ENCODE measurements at places on chromosomes 16 and 17.

- no peak for DNase-seq
Measured at GRCh38 chr17:77083531-77083930, 57.2 kb upstream of the SEC14L1 start.

DNA sequence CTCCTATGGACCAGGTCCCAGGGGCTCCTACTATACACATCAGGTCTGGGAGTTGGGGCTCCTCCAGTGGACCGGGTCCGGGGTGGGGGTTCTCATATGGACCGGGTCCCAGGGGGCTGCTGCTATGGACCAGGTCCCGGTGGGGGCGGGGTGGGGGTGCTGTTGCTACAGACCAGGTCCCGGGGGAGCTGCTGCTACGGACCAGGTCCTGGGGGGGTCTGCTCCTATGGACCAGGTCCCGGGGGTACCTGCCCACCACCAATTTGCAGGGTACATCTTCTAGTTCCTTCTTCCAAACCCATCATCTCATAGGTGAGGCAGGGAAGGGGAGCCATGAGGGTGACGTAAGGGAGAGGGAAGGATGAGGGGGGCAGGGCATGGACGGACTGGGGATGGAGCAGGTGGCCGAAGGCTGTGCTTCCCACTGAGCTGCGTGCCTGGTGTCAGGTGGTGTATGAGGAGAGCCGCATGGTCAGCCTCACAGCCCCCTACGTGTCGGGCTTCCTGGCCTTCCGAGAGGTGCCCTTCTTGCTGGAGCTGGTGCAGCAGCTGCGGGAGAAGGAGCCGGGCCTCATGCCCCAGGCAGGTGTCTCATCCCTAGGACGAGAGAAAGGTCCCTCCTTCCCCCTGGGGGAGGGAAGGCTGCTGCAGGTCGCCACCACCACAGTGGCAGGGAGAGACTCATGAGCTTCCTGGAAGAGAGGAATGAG, 6.6 kb downstream of the ENDOV start:
- DNase-seq, result no peak

DNA sequence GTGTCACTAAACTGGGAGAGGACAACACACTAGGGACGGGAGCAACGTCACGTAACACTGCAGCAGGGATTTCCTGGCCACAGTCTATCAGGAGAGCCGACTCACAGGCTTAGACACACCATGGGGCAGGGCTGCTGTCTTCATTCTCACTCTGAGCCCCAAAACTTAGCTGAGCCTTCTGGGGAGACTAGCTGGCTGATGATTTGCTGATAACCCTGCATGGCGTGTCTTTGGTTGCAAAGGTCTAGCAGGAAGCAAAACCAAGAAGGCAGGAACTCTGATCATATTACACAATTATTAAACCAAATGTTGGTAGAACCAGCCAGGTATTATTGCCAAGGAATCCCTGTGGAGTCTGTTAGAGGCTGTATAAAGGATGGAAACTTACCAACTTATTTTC, 345.0 kb downstream of the SLC39A11 start:
- no peak for DNase-seq

DNA sequence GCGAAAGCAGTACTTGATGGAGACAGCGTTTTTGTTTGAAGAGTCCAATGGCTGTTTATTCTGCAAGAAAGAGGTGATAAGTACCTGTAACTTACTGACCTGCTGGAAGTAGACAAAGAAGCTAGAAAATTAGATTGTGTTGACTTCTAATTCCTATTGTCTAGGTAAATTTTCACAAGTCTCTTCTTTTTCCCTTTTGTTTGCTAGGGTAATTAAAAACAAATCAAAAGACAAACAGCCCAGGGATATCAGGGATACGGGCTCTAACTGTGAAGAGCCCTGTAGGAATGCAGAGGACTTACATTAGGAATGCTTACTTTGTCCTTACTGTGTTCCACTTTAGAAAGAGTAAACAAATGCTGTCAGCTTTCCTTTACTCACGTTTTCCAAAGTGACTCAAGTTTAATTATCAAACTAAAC, 7.0 kb downstream of the PSME3IP1 start:
- no peak for DNase-seq

DNA sequence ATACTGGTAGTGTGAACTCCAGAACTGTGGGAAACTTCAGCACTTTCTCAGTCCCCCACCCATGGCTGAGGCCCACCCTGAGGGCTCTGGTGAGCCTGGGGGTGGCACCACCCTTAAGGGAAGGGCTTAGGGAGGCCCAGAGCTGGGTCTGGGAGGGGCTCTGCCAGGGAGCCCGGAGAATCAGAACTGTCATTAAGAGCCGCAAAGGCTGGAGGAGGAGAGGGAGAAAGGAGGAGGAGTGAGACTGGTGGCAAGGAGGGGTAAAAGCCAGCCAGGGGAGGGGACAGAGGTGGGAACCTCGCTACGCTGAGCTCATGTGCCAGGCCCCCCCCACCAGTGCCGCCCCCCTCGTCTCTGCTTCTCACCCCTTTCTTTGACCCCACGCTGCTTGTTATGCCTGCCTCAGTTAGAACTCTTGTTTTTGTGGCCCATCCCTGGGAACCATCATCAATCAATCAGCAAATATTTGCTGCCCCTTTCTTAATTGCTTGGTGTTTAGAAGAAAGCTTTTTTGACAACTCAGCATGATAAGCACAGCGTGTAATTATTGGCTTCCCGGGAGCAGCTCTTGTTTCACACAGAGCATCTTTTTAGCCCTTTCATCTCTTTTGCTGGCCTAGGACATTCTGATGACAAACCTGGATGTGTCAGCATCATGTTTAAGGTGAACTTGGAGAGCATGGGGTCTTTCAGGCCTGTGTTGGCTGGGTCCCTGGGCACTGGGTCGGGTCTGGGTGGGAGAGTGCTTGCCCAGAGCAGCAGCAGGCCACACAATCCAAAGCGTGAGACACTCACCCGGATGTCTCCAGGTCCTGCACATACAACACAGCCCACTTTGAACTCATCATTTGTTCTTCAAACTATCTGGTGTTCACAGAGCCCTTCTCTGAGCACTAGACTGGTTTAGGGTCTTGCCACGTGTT, 77.7 kb downstream of the NETO2 start:
- DNase-seq, result no peak

DNA sequence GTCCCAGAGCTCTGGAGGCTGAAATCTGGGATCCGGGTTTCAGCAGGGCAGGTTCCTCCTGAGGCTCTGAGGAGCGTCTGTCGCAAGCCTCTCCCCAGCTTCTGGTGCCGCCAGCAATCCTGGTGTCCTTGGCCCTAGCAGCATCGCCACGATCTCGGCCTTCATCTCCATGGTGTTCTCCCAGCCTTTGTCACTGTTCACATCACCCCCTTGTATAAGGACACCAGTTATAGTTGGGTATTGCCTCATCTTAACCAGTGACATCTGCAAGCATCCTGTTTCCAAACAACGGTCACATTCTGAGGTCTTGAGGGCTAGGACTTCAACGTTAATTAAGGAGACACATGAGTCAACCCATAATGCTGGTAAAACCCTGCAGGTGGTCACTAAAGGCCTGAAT, 2.8 kb upstream of the PPP1R27 start:
- no peak for DNase-seq

DNA sequence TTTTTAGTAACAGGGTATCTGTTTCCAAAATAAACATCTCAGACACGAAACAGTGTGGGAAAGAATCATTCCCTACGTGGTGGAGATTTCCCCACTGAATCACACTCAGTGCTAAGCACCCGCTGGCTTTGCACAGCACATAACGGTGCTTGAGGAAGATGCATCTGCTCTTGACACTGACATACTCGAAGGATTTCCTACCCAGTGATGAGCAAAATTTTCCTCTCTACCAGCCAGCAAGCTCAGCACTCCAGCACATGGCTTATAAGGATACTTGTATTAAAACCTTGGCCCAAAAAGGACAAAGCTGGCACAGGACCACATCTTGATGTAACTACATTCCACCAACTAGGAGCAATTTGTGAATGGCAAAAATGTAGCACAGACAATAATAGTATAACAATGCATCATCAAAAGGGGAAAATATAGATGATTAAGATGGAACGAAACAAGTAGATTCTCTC, 59.0 kb downstream of the ANKFY1 start:
- no peak for DNase-seq

DNA sequence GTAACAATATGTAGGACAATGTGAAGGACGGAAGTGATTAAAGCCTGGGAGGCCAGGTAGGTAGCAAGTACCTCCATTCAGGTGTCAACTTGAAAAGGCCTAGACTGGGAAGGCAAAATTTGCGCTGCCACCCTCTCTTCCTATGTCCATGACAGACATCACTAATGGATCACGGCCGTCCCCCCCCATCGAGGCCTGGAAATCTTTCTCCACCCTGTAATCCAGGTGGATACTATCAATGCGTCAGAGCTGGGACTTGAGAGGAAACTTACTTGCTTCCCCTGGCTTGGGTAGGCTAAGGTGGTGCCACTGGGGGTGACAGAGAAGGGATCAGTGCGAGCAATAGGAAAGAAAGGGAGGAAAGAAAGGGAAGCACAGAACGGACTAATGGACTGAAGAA, 156.1 kb downstream of the SALL1 start:
- no peak for DNase-seq

DNA sequence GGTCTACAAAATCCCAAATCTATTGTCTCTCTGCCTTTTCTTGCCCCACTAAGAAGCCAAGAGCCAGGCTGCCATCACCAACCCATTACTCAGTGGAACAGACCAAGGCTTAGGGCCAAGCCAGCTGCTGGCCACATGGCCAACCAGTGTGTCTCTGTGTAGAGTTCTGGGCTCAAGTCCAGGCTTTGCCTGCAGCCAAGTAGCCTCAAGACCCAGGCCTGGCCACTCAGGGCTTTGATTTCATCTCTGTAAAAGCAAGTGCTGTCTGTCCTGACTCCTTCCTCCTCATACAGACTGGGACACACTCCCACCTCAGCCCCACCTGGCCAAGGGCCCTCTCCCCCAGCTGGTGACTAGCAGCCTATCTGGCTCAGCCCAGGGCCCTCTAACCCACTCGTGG, 14.6 kb downstream of the SREBF1 start:
- DNase-seq, result no peak

- no peak for DNase-seq
Measured at GRCh38 chr17:83089328-83090132, 10.1 kb downstream of the METRNL start.

DNA sequence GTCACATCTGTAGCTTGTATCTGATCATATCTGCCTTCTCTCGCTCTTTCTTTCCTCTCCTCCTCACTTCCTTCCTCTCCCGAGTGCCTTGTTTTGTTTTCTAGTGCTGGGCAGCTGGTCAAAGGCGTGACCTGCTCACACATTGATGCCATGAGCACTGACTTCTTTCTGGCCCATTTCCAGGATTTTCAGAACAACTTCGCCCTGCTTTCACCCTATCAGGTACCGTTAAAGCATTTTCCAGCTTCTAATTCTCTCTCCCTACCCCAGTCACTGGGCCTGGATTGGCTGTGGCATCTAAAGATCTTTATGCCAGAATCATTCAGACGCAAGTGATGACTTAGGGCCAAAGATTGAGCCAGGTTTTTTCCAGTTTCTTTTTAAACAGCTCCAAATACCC, 55.5 kb downstream of the OTOA start:
- no peak for DNase-seq

GRCh38 chr16:69363281-69363717, 11.7 kb upstream of the TMED6 start:
- no peak for DNase-seq

- DNase-seq, result no peak
Measured at GRCh38 chr17:42009170-42009569, 8.1 kb downstream of the DNAJC7 start.

DNA sequence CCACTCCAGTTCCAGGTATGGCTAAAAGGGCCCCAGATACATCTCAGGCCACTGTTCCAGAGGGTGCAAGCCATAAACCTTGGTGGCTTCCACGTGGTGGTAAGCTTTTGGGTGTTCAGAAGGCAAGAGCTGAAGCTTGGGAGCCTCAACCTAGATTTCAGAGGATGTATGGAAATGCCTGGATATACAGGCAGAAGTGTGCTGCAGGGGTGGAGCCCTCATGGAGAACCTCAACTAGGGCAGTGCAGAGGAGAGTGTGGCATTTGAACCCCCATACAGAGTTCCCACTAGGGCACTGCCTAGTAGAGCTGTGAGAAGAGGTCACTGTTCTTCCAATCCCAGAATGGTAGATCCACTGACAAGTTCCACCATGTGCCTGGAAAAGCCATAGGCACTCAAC, 267.3 kb downstream of the SLC39A11 start:
- DNase-seq, result no peak

GRCh38 chr16:52921104-52921503, 131.6 kb downstream of the CHD9NB start:
- no peak for DNase-seq

Data from central memory CD4-positive, alpha-beta T cell (primary cell).